Breast epithelium (tissue), 4 donors: ENCODE measurements at places on chromosomes 3 and 15. TPM values are rescaled to one million over a fixed set of nuclear protein-coding genes. Genes with fewer than 3 reads are reported as not detected.

DNA sequence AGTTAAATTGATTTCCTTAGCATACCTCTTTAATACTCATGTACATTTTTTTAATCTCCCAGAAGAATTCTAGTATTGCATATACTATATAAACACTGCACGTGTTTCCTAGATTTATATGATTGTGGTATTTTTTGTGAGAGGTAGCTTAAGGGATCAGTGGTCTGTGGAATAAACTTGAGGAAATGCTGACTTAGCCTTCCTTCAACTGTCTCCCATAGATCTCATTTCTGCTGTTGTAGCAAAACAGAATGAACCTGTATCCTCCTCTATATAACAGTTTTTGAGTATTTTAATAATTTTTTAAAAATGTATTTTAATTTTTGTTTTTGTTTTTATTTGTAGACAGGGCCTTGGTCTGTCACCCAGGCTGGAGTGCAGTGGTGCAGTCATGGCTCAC, 86.8 kb downstream of the TCF12 start:
- H3K27ac ChIP-seq: no peak overlapping the region
- no peak for DNase-seq
- H3K36me3 ChIP-seq: no peaks in the 10 kb centered on the region
- no peaks in the 10 kb centered on the region for H3K27me3 ChIP-seq
- no peaks in the 10 kb centered on the region for H3K4me1 ChIP-seq

GRCh38 chr3:58038675-58039292, 30.6 kb downstream of the FLNB start:
- no peaks in the 10 kb centered on the region for H3K36me3 ChIP-seq
- DNase-seq: no peak
- H3K4me1 ChIP-seq: peaks cover 10% of the 10 kb centered on the region
- H3K4me3 ChIP-seq: no peak overlapping the region
- no peak overlapping the region for H3K27ac ChIP-seq

C2CD4B gene
- 0.96 TPM for total RNA-seq

CD96 gene
- total RNA-seq: 6.2 TPM

MME gene
- total RNA-seq: 155 TPM

LIPC gene
- total RNA-seq: 0.15 TPM

LRCH3 gene
- 49.8 TPM for total RNA-seq
